ENCODE measurements at places on chromosomes 4 and X. TPM values are rescaled to one million over a fixed set of nuclear protein-coding genes. Genes with fewer than 3 reads are reported as not detected.

UNC5C gene
- total RNA-seq, result not detected

ACOT9 gene
- total RNA-seq, result 67.2 TPM

POU3F4 gene
- not detected for total RNA-seq

DNA sequence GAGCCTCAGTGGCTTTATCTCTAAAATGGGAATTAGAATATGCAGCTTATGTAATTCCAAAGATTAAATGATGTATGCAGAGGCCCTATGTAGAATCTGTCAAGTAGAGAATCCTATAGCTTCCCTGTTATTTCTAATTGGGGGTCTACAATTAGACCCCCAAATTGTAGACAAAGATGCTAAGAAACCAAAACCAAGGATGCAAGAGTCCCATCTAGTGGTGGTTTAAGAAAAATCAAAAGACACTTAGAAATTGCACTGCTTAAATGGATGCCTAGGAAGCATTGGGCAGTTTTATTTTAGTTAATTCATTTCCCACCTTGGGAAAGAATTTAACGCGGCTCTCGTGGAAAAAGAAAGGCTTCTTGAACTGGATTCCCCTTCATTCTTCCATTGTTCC, 115.2 kb downstream of the GABRA2 start:
- DNase-seq, result peak; percentile 10

GRCh38 chrX:107603429-107604159, 24.7 kb upstream of the PRPS1 start:
- DNase-seq, result no peak

GRCh38 chr4:121226362-121226761, 62.2 kb upstream of the TNIP3 start:
- DNase-seq, result no peak

DNA sequence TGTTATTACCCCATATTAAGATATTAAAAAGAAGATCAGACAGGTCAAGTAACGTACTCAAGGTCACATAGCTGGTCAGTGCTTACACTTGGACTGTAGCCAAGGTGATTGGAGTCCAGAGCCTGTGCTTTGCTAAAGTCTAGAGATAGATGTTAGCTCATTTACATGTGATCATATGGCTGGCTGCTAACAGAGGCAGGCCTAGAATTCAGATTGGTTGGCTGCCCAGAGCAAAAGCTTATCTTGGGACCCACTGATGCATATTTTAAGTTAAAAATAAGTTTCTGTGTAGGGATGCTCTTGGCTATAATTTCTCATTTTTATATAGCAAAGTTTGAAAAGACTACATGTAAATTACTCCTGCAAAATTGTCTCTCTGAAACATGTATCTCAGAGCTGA, 18.1 kb upstream of the EXOC1L start:
- no peak for DNase-seq

DNA sequence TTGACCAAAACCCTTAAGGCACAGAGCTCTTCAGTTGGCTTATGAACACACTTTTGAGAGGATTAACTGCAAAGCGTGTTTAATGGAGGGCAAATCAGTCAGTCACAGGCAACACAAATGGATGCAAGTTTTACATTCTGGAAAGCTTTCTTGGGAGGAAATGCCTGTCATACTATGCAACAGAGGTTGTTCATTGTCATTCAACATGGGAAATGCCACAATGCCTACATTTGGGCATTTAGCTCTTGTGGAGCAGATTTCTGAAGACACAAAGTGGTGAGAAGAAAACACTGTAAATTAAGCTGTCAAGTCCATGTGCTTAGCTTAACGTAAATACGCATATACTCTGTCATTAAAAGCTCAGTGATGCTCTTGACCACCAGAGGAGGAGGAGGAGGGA, 41.1 kb downstream of the CBLL2 start:
- DNase-seq, result no peak

GRCh38 chrX:118420462-118420861, 74.6 kb downstream of the WDR44 start:
- DNase-seq, result peak; percentile 28
